ENCODE measurements at places on chromosomes 16 and 17. TPM values are rescaled to one million over a fixed set of nuclear protein-coding genes. Genes with fewer than 3 reads are reported as not detected.

The MYBBP1A gene
- total RNA-seq: 32.4 TPM

The PLA2G10 gene
- not detected for total RNA-seq

The GSDMA gene
- total RNA-seq: not detected

The EFCAB3 gene
- total RNA-seq: not detected

The ZFPM1 gene
- total RNA-seq: 0.27 TPM

The SLC52A1 gene
- total RNA-seq: not detected

The WNK4 gene
- total RNA-seq: not detected

The SLC6A4 gene
- not detected for total RNA-seq

- no peaks in the 10 kb centered on the region for H3K36me3 ChIP-seq
- peak overlapping the region; percentile 43 for H3K4me3 ChIP-seq
- H3K4me1 ChIP-seq: peaks cover 21% of the 10 kb centered on the region
- no peaks in the 10 kb centered on the region for H3K27me3 ChIP-seq
- DNase-seq: peak; percentile 82
Measured at GRCh38 chr17:15782866-15783265, 50.8 kb downstream of the TBC1D26 start.

DNA sequence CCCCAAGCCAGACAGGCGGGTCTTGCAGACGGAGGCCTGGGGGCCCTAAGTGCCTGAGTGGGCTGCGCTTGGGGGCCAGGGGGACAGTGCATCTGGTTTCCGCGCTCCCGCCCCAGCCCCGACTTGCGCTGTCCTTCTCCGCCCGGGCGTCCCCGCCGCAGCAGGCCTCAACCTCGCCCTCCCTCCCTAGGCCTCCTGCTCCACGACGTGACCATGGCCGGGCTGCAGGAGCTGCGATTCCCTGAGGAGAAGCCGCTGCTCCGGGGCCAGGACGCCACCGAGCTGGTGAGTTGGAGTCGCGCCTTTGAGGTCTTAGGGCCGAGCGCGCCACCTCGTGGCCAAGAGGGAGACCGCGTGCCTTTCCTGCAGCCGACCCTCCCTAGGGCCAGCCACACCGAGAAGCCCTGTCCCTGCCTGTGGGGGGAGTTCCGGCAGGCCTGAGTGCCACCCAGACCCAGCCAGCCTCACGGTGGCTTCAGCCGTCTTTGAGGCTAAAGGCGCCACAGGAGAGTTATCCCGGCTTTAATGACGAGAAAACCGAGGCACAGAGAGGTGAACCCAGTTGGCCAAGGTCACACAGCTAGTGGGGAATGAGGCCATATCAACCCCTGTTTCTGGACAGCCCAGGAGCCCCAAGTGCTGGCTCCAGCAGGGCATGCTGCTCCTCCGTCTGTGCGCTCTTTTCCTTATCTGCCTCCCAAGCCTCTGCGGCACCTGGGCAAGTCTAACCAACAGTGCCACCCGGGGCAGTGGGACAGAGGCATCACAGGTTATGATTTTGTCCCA, 12.2 kb upstream of the NDRG4 start:
- no peaks in the 10 kb centered on the region for H3K36me3 ChIP-seq
- no peak overlapping the region for H3K4me3 ChIP-seq
- peaks cover 6% of the 10 kb centered on the region for H3K4me1 ChIP-seq

DNA sequence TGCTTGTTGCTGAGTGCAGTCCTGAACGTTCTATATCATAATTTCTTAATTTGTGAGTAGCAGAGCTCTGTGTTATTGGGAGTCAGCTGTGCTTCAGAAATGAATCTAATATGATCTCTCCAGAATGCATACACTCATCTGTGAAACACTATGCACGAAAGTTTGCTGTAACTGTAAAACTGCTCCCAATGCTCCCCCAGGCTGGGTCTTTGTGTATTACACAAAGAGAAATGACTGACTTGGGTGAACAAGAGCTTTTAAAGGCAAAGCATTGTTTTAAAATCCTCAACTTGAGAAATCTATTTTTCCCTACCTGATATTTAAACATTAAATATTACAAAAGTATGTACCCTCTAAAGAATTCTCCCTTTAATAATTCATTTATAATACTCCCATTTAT, 636.7 kb upstream of the KIF2B start:
- no peaks in the 10 kb centered on the region for H3K36me3 ChIP-seq
- no peak overlapping the region for H3K4me3 ChIP-seq
- DNase-seq: no peak
- H3K27me3 ChIP-seq: no peaks in the 10 kb centered on the region
- no peaks in the 10 kb centered on the region for H3K4me1 ChIP-seq

- H3K27me3 ChIP-seq: no peaks in the 10 kb centered on the region
- H3K36me3 ChIP-seq: no peaks in the 10 kb centered on the region
- no peak overlapping the region for H3K27ac ChIP-seq
- H3K4me1 ChIP-seq: peaks cover 10% of the 10 kb centered on the region
- DNase-seq: no peak
Measured at GRCh38 chr16:51035711-51036110, 115.4 kb downstream of the SALL1 start.

GRCh38 chr17:3888343-3889171, 4.3 kb downstream of the CAMKK1 start:
- peak; percentile 97 for DNase-seq
- H3K27ac ChIP-seq: peak overlapping the region; percentile 89
- no peaks in the 10 kb centered on the region for H3K4me1 ChIP-seq
- H3K36me3 ChIP-seq: peaks cover 17% of the 10 kb centered on the region

- peak; percentile 55 for DNase-seq
- no peak overlapping the region for H3K27ac ChIP-seq
Measured at GRCh38 chr16:31083981-31084380, 4.8 kb downstream of the PRSS53 start.

DNA sequence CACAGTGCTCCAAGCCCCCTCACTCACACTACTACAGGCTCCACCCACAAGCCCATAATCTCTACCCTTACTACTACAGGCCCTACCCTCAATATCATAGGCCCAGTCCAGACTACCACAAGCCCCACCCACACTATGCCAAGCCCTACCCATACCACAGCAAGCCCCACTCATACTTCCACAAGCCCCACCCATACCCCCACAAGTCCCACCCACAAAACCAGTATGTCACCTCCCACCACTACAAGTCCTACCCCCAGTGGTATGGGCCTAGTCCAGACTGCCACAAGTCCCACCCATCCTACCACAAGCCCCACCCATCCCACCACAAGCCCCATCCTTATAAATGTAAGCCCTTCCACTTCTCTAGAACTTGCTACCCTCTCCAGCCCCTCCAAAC, 13.8 kb downstream of the RIPOR1 start:
- H3K36me3 ChIP-seq: peaks cover 76% of the 10 kb centered on the region
- DNase-seq: peak; percentile 76
- H3K27me3 ChIP-seq: no peaks in the 10 kb centered on the region
- H3K4me3 ChIP-seq: no peak overlapping the region

- no peak overlapping the region for H3K4me3 ChIP-seq
- peaks cover 18% of the 10 kb centered on the region for H3K4me1 ChIP-seq
- H3K36me3 ChIP-seq: no peaks in the 10 kb centered on the region
- H3K27me3 ChIP-seq: peaks cover 46% of the 10 kb centered on the region
- DNase-seq: no peak
- H3K27ac ChIP-seq: peak overlapping the region; percentile 69
Measured at GRCh38 chr17:68602289-68602688, 1.1 kb upstream of the FAM20A start.

DNA sequence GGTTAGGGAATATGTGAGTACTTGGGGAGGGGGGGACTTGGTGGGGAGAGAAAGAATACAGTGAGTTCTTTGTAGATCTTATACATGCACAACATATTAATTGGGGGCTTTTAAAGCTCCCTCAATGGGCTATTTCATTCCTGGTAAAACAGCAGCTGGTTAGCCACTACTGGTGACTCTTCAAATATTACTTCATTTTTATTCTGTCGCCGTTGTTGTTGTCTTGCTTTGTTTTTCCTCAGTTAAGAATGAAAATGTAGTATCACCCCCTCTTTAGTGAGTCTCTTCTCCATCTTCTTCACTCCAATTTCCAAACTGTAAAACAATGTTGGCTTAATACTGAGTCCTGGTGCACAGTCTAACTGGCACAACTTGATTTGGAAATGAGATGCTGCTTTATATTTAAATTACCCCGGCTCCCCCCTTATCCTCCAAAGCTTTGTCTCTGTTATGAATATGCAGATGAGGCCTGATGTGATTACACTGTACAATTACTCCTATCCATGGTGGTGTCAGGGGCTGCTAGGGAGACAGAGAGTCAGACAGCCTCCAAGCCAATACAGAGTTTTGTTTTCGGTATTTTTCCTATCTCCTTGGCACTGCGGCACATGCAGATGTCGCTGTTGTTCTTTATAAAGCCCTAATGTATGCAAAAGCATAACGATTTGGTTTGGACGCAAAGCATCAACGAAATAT, 256.9 kb upstream of the PMFBP1 start:
- H3K4me1 ChIP-seq: no peaks in the 10 kb centered on the region
- H3K27ac ChIP-seq: no peak overlapping the region
- no peak overlapping the region for H3K4me3 ChIP-seq

DNA sequence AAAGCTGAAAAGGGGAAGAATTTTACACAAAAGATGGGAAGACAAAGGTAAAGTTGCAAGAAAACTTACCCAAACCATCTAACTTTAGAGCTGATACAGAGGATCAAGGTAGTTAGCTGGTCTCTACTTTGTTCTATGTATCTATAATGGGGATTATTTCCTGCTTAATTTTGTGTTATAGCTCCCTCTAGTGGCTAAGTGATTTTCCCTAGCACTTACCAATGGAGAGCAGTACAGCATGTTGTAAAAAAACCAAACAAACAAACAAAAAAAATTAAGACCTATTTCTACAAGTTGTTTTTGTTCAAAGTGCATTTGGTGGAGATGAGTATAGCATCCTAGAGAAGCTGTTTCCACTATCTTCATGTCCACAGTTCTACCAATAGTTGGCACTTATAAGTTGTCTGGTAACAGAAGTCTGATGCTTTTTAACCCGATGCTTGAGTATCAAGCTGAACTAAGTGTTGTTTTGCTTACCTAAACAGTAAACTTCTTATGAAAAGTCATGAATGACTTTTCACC, 7.5 kb downstream of the SRSF1 start:
- no peak for DNase-seq
- H3K4me1 ChIP-seq: peaks cover 56% of the 10 kb centered on the region
- no peak overlapping the region for H3K4me3 ChIP-seq

- no peak overlapping the region for H3K27ac ChIP-seq
- no peak overlapping the region for H3K4me3 ChIP-seq
- H3K27me3 ChIP-seq: no peaks in the 10 kb centered on the region
- no peaks in the 10 kb centered on the region for H3K36me3 ChIP-seq
Measured at GRCh38 chr17:19304209-19304608, 58.3 kb downstream of the B9D1 start.

- H3K27ac ChIP-seq: no peak overlapping the region
- no peak overlapping the region for H3K4me3 ChIP-seq
Measured at GRCh38 chr17:81802048-81802758, 1.7 kb upstream of the GCGR start.

GRCh38 chr16:75254359-75254837, 3.0 kb upstream of the BCAR1 start:
- peak overlapping the region; percentile 94 for H3K27ac ChIP-seq
- H3K4me1 ChIP-seq: peaks cover 96% of the 10 kb centered on the region
- no peaks in the 10 kb centered on the region for H3K36me3 ChIP-seq
- no peak overlapping the region for H3K4me3 ChIP-seq

DNA sequence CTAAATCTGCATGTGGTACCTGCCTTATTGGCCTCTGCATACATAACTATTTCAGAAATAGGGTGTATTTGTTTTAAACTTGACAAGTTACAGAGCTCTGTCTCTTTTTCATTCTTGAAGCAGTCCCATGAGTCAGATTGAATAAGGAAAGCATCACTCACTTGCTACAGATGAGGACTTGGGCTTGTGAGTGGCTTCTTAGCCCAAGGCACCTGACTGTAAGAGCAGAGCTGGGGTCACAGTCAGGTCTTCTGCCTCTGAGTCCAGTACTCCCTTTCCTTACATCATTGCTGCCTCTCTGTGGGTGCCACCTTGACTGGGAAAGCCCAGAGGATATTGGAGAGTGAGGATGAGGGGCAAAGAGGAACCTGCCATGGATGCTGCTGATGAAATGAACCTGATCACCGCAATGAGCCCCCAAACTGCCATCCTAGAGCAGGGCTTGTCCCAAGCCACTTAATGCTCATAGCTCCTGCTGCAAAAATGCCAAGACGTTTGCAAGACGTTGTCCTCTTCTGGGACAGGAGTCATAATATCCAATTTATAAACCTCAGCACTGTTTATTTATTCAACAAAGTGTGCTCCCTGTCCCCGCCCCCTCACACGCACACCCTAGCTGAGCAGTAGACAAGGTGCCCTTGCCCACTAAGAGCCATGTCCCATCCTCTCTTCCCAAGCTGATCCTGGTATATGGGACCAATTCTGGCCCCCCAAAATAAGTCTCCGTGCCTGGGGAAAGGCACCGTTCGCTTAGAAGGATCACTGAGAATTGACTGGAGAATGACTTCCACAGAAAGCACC, 74.1 kb downstream of the CCDC182 start:
- no peak overlapping the region for H3K4me3 ChIP-seq
- H3K27ac ChIP-seq: no peak overlapping the region
- no peaks in the 10 kb centered on the region for H3K36me3 ChIP-seq
- DNase-seq: no peak
- no peaks in the 10 kb centered on the region for H3K27me3 ChIP-seq

DNA sequence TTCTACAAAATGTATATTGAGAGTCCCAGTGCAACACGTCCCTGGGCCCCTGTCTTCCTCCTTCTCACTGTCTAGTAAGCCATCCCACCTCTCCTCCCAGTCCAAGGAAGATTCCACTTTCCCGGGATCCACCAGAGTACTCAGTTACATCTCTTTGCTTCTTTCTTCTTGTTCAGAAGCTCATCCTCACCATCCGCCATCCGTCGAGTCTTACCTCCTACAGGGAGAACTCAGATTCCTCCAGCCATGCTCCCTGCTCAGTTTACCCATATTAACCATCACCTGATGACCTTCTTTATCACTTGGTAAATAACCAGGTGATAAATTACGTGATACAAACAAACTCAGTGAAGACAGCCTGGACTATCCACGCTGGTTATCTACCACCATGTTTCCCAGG, 57.1 kb downstream of the CYTH1 start:
- no peaks in the 10 kb centered on the region for H3K4me1 ChIP-seq
- H3K4me3 ChIP-seq: no peak overlapping the region

DNA sequence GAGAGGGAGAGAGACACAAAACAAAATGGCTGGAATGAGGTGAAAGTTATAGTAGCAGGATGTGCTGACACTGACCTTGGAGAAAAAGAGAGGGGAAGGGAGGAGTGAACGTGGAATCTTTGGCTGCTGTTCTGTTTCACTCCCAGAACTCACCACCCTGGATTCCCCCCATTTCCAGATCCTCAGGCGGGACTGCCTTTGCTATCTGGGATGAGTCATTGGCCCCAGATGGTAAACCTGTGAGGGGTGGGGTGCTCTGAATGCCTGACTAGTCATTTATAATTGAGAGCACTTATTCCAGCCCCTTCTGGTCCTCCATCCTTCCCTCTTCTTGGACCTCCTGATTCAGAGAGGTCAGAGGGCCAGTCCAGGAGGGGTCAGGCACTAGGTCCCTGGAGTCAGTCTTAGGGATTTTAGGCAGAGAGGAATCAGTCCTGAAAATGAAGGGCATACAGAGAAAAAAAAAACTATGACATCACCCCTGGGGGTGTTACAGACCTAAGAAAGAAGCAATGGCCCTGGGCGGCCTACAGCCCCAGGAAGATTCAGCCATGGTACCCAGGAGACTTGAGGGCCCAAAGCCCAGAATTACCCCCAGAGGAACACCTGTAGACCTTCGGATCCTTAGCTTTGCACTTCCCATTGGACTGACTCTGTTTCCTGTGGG, 2.2 kb upstream of the ZG16 start:
- no peak for DNase-seq
- H3K4me1 ChIP-seq: no peaks in the 10 kb centered on the region
- H3K4me3 ChIP-seq: no peak overlapping the region
- no peaks in the 10 kb centered on the region for H3K36me3 ChIP-seq

GRCh38 chr16:72896485-72897118, 151.3 kb downstream of the ZFHX3 start:
- H3K36me3 ChIP-seq: no peaks in the 10 kb centered on the region
- no peaks in the 10 kb centered on the region for H3K4me1 ChIP-seq
- no peaks in the 10 kb centered on the region for H3K27me3 ChIP-seq
- DNase-seq: no peak
- no peak overlapping the region for H3K4me3 ChIP-seq
